Panc1 (cell line): ENCODE measurements at places on chromosomes 7 and 10.

GRCh38 chr10:118911363-118911762 lies 118.2 kb upstream of the NANOS1 start:
- DNase-seq: no peak

DNA sequence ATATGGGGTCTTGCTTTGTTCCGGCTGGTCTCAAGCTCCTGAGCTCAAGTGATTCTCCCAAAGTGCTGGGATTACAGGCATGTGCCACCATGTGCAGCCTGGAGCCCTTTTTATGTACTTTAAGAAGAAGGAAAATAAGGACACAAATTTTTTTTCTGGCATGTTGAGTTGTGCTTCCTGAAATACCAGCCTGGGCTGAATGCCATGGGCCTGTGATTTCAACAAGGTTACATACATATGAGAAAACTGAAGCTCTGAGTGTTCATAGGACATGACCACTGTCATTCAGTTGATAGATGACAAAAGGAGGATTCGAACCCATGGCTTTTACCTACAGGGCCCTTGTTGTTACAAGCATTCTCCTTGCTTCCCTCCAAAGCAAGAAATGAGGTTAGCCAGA lies 36.1 kb downstream of the ST8SIA6 start:
- DNase-seq: no peak

DNA sequence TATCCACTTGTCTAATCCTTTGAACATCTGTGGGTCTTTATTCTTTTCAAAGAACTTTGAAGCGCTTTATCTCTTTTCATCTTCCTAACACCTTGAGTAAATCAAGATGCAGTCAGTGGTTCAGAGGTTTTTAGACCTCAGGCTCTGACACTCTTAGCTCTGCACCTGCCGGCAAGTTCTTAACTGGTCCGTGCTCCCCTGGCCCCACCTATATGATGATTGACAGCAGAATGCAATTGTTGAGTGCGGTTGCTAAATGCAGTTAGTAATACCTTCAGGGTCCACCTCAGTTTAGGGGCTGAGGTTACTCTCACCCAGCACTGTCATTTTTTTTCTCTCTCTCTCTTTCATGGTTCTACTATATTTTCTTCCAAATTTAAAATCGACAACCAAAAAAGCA lies 854.2 kb upstream of the AUTS2 start:
- DNase-seq: no peak

DNA sequence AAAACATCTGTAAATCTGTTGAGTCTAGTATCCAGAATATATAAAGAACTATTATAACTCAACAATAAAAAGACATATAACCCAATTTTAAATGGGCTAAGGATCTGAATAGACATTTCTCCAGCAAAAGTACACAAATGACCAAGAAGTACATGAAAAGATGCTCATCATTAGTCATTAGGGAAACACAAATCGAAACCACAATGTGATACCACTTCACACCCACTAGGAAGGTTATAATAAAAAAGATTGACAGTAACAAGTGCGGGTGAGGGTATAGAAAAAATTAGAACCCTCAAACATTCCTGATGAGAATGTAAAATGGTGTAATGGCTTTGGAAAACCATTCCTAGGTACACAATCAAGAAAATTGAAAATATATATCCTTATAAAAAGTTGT lies 4.1 kb downstream of the XPNPEP1 start:
- no peak for DNase-seq

DNA sequence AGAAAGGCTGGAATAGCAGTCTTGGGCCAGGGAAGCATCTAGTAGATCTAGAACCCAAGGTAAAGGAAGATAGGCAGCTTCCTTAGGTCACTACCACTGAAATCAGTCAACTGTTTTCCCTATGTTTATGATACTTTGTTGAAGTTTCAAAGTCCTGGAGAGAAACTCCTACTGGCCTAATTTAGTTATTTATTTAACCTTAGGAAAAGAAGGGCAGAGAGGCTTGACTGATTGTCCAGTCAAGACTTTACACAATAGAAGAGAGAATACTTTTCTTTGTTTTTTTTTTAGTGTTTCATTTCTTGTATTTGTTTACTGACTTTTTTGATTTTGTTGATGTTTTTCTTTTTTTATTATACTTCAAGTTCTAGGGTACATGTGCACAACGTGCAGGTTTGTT lies 138.9 kb upstream of the PHYHIPL start:
- DNase-seq: no peak

DNA sequence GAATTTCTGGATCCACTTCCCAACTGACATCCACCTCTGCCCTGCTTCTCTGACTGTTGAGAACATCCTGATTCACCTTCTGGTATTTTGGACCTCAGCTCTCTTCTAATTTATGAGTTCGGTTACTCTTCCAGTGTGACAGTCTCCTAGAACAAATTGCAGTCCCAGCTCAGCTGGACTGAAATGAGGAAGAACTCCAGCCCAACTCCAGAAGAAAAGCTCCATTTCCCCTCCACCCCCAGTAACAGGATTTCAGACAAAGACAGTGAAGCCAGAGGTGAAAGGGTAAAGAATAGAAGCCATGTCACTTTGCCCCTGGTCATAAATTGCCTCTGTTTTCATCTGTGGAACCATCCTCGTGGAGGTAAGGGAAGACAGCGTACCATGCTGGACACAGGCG lies 26.2 kb upstream of the INHBA start:
- no peak for DNase-seq
